ENCODE measurements at places on chromosomes 5 and 9. TPM values are rescaled to one million over a fixed set of nuclear protein-coding genes. Genes with fewer than 3 reads are reported as not detected.

DNA sequence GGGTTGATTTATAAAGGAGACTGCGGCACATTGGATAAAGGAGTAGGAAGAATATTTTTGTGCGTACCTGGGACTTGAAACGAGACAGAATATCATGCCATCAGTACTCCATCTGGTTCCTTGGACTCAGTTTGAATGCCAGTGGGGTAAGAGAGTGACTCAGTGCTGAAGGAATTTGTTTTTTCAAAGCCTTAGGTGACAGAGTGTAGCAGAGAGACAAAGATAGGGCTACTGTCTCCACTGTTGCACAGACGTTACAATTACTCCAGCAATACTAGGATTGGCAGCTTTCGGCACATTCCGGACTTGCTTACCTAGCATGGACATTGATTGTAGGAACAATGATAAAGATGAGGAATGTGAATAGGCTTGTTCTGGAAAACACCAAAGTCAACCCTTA lies 250.7 kb downstream of the KCTD16 start:
- H3K4me3 ChIP-seq = no peak overlapping the region
- no peaks in the 10 kb centered on the region for H3K27me3 ChIP-seq
- no peak for DNase-seq
- H3K36me3 ChIP-seq = no peaks in the 10 kb centered on the region
- no peaks in the 10 kb centered on the region for H3K4me1 ChIP-seq

BOD1 gene
- 32.1 TPM for total RNA-seq

NADK2 gene
- 21.8 TPM for total RNA-seq

GRCh38 chr9:116843863-116844620 lies 156.9 kb downstream of the TRIM32 start:
- H3K36me3 ChIP-seq = no peaks in the 10 kb centered on the region
- DNase-seq = no peak
- H3K27me3 ChIP-seq = no peaks in the 10 kb centered on the region
- no peak overlapping the region for H3K27ac ChIP-seq
- H3K4me1 ChIP-seq = no peaks in the 10 kb centered on the region

GRCh38 chr5:168978500-168978899 lies 322.4 kb downstream of the SLIT3 start:
- no peaks in the 10 kb centered on the region for H3K4me1 ChIP-seq
- no peak overlapping the region for H3K27ac ChIP-seq
- H3K27me3 ChIP-seq = no peaks in the 10 kb centered on the region
- no peaks in the 10 kb centered on the region for H3K36me3 ChIP-seq
- no peak for DNase-seq
- no peak overlapping the region for H3K4me3 ChIP-seq

DNA sequence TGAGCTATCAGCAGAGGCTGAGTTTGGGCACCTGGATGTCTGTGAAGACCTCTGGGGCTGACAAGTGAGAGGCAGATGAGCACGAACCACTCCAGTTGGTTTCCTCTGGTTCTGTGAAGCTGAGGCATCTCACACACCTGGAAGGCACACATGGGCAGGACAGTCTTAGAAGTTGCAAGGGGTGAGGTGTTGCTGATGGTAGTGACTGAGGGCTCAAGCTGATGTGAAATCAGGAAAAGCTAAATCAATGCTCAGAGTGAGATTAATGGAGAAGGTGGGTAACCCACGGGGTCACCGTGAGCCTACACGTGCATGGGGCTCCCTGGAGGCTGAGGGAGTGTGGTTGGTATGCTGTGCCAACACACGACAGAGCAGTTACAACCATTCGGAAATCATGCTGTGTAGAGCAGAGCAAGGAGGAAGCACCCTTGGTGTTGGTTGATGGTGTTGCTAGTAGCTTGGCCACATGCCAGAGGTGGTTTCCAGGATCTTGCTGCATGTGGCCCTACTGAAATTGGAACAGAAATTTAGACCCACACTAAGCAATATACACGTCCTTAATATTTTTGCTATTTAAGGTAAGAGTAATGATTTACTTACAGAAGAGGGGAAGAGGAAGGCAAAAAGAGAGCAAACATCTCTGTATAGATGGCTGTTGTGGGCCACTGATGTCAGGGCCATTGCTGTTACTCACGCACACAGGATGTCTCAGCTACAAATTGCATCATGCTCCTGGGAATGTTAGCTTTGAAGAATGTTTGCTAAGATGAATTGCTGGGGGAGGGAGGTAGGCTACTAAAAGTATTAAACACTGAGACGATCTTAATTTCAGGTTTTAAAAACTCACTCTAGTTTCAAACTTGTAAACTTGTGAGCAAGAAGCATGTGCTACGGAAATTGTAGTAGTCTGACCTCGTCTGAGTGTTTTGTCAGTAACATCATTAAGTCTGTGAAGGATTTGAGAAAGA lies 170.5 kb downstream of the ARHGEF28 start:
- H3K4me1 ChIP-seq = peaks cover 14% of the 10 kb centered on the region
- no peaks in the 10 kb centered on the region for H3K36me3 ChIP-seq
- H3K27ac ChIP-seq = no peak overlapping the region
